Effector memory CD4-positive, alpha-beta T cell (primary cell): ENCODE measurements at places on chromosomes 3 and 15.

- DNase-seq: no peak
Observed at GRCh38 chr15:68234060-68234459, 4.5 kb upstream of the CLN6 start.

- no peak for DNase-seq
Observed at GRCh38 chr15:78052001-78052401, 25.5 kb downstream of the TBC1D2B start.

DNA sequence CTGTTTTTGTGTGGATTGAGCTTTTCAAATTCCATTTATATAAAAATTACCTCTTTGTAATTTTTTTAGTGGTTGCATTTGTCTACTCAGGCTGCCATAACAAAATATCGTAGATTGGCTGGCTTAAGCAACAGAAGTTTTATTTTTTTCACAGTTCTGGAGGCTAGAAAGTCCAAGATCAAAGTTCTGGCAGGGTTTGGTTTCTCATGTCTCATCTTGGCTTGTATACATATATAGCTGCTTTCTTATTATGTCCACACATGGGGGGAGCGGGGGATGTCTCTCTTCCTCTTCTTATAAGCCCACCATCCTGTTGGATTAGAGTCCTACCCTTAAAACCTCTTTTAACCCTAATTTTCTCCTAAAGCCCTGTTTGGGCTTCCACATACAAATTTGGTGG, 28.5 kb downstream of the MGA start:
- DNase-seq: no peak

GRCh38 chr15:69665641-69666111, 213.1 kb downstream of the RPLP1 start:
- DNase-seq: no peak

GRCh38 chr15:68063606-68064005, 9.5 kb downstream of the PIAS1 start:
- no peak for DNase-seq

DNA sequence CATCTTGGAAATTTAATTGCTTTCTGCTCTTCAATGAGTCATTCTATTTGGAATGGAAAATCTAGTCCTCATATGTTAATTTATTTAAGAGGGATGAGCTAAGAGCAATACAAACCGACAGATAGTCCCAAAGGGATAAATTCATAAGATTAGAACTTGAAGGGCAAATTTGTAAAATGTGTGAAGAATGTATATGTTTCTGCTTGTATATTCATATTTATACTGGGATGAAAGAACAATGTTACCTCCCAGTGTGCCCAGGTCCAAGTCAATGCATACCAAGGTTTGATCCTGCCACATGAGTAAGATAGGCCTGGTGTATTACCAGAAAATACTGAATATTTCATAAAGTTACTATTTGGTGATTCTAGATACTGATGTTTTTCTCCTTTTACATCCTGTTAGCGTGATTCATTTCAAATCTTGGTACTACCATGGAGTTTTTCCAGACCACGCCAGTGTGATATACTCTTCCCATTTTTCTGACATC, 255.6 kb upstream of the SEMA6D start:
- no peak for DNase-seq

- no peak for DNase-seq
Observed at GRCh38 chr15:38720893-38721567, 156.4 kb upstream of the RASGRP1 start.

GRCh38 chr3:31469385-31469784, 63.3 kb upstream of the STT3B start:
- DNase-seq: no peak

GRCh38 chr3:7205962-7206361, 345.0 kb downstream of the GRM7 start:
- DNase-seq: no peak

- DNase-seq: no peak
Observed at GRCh38 chr15:60752973-60753720, 274.2 kb upstream of the ICE2 start.

DNA sequence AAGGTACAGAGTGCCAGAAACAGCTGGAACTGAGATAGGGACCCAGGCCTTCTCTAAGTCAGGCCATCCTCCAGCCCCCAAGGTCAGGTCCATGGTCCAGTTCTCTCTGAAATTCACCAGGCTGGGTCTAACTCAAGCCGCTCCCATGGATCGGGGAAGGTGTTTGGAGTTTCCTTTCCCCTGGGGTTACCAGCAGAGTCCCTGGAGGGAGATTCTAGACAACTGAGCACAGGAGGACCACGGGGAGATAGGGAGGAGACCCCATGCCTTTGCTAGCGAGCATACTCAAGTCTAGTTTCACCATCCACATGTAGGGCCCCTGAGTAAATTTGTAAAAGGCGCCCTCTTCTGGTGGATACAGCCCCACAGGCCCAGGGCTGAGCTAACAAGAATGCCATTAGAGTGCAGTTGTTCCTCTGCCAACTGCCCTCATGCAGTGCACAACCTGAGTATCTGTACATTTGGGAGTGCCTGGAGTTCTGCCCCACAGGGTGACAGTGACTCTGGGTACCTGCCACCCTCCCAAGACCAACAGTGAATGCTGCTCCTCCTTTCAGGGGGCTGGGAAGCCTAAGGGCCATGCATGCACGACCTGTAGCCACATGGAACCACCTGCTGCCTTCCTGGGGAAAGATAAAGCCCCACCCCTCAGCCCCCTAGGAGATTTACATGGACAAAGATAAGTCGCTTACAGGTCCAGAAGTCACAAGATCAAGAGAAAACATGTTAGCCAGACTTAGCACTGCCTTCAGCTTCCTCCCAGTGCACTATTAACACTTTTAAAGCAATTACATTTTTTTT, 89.0 kb downstream of the IQSEC1 start:
- peak; percentile 31 for DNase-seq

GRCh38 chr15:84598250-84598649, 2.6 kb upstream of the ZSCAN2 start:
- no peak for DNase-seq

GRCh38 chr3:197511853-197512635, 43.7 kb downstream of the BDH1 start:
- DNase-seq: no peak

DNA sequence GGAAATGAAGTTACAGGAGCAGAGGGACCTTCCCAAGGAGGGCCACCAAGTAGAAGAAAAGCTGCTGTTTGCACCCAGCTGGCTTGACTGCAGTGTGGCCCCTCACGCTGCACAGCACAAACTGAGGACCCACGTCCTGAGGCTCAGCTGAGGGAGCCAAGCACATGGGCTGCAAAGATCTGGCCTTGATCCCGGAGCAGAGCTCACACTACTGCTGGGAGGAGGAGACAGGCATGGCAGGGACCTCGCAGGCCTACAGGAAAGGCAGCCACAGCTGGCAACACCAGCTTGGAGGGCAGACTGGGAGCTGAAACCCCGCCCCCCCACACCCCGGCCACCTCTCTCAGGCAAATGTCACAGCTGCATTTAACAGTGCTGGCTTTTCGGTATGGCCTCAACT, 39.7 kb downstream of the KLHL25 start:
- DNase-seq: no peak

- DNase-seq: no peak
Observed at GRCh38 chr3:149276619-149277018, 55.0 kb upstream of the CP start.

DNA sequence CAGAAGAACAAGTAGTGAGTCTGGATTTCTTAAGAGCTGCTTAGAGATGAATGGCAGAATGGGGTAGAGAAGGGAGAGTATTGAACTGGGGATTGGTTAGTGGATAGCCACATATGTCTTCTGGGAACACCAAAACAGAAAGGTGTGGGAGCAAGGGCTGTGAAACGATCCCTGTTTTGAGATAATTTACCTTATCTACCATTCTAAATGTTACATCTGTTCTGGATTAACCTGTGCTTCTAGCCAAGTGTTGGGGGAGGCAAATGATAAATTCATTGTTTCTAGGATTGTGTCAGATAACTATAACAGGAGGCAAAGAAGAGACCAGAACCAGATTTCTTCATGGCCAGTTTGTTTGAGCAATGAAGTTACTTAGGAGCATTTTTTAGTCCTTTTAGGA, 8.4 kb downstream of the NR1D2 start:
- no peak for DNase-seq

- no peak for DNase-seq
Observed at GRCh38 chr15:47394286-47394809, 323.0 kb upstream of the SEMA6D start.

DNA sequence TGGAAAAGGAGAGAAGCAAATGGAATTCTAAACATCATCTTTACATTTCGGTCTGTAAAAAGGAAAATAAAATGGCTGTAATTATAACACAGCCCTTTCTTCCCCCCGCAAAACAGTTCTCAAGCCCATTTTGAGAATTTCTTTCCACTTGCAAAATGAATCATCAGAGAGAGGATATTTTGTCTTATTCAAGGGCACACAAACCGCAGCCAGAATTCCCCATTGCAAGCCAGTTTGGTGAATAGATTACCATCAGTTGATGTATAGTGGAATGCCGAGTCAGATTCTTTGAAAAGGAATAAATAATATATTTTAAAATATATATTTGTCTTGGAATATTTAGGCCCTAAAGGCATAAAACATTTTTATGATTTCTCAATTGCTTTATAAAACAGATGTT, 420.4 kb upstream of the SEMA6D start:
- no peak for DNase-seq

GRCh38 chr3:46845860-46846623, 17.2 kb downstream of the MYL3 start:
- peak; percentile 60 for DNase-seq

DNA sequence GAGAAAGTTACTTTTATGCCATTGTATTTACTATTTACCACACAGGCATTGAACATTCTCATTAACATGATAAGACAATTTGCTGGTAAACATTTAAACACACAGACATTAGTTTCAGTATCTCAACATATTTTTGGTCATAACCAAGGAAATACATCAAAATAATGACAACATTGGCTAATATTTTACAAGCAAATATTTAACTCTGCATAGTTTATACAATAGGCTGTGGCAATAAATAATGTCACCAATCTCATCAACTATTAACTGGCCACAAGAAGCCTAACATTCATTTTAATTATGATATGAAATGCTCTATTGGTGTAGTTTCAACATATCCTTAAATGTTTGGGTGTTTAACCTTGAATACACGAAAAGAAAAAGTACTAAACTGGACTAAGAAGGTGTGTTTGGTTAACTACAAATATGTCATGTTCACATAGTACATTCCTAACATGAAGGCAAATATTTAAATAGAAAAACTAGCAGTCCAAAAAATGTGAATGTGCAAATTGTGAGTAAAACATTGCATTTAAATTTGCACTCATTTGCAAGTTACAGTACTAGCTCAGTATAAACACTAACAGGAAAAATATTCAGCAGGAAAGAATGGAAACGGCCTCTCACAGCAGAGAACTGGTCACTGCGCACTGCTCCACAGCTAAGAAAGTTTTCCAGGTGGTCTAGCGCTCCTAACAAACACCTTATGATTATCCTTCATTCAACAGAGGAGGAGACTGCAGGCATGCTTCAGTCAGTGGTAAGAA, 106.6 kb downstream of the GLDN start:
- no peak for DNase-seq

DNA sequence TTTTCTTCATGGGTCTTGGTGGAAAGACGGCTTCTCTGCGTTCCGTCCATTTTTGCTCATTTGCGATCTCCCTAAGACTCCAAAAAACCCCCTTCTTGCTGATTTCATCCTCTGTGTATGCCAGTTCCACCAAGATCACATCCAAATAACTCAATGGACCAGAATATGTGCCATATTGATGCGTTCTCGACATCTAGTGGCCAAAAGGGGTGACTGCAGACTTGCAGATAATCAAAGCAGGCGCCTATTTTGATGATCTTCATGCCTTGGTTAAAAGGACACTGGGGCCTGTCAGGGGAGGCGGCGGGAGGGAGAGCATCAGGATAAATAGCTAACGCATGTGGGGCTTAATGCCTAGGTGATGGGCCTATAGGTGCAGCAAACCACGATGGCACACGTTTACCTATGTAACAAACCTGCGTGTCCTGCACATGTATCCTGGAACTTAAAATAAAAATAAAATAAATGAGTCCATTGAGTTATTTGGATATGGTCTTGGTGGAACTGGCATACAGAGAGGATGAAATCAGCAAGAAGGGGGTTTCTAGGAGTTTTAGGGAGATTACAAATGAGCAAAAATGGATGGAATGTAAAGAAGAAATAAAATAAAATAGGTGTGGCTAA, 104.2 kb upstream of the RAD18 start:
- DNase-seq: no peak

DNA sequence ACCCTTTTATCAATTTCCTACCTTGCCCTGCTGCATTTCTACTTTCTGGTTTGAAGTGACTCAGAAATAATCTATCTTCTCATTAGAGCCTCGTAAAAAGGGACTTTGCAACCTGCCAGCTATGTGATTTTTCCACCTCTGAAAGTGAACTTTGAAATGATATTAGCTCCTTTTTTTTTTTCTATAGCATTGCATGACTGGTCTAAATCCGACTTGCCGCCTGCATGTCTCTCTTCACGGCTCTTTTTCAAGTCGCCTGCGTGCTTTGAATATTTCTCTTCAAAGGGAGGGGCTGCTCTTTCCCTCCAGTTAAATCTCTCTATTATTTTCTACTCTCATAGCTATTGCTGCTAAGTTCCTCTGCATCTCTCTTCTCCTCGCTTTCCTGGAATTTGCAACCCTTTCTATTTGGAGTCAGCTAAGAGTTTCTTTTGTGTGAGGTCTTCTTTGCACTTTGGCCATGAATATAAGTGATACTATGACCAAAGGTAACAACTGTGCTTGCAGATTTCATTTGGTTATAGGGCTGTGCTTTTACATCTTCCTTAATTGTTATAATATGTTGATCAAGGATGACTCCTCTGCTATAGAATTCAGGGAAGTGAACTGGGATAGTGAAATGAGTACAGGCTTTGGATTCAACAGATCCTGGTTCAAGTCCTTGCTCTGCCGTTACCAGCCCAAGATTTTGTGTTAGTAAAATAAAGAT, 541.1 kb downstream of the AGBL1 start:
- no peak for DNase-seq

GRCh38 chr3:4043867-4044575, 244.8 kb downstream of the LRRN1 start:
- DNase-seq: no peak

DNA sequence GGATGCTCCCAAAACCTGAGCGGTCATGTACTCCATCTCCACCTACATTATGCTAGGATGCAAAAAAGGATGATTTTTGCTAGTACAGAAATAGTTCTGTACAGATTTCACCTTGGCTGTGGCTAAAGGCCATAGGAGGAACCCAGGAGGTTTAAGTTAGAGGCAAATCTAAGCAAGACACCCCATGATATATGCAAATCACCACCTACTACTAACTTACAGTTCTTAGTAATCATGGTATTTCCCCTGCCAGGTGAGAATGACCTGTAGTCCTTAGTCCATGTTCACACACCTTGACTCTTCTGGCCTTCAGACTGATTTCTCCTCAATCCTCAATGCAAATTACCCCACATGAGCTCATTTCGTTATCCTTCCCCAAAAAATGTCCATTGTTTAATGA, 154.2 kb downstream of the IMPG2 start:
- DNase-seq: no peak
